ENCODE measurements at places on chromosomes 11 and 22.

GRCh38 chr11:10478066-10478465 is 23.0 kb downstream of the AMPD3 start:
- DNase-seq, result no peak

DNA sequence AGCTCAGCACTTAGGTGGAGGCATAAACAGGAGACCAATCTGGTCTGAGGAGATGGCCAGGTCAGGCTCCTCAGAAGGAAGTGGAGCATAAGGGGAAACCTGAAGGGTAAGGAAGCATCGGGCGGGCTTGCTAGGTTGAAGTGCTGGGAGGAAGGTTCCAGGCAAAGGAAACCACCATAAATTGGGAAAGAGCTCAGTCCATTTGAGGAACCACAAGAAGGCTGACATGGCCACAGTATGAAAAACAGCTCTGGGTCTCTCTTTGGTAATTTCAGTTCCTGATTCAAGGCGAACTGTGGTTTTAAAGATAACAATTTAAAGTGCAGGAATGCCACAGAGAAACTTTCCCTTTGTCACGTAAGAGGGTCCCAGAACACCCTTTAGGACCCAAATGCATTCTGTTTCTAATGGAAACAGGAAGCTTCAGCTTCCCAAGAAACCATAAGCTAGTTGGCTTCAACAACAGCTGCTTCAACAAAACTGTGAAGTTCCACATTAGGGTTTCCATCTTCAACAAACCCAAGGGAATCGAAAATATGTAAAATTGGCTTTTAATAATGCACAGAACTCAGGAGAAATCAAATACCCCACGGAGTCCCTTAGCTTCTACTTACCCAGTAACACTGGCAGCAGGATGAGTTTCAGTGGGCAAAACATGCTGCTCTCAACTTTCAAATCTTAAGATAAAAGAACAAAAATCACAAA is 10.4 kb downstream of the JAML start:
- DNase-seq, result no peak

- no peak for DNase-seq
Measured at GRCh38 chr11:82959987-82960778, 58.6 kb downstream of the DDIAS start.

DNA sequence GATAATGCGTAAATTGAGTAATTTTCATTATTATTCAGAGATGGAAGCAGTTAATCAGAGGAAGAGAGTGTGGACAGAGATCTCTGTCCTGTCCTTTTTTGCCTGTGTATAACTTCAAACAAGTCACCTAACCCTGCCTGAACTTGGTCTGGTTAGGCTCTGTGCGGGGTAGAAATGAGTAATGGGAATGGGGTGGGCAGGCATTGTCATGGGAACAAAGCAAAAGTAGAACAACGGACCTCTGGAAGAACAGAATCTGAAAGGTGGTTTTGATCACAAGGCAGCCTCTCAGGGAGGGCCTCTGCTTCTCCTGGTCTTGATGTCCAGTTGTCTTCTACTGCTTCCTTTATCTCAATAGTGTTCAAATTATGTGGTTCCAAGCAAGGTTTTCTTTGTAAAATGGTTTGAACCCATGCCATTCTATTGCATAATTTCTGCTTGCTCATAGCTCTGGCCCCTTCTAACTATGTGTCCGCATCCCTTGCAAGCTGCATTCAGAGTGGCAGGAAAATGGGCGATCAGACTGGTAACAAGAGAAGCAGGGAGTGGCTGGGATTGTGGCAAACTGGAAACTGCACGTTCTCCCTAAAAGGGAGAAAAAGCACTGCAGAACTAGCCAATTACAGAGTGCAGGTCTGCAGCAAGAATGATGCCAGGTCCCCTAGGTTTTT is 76.1 kb downstream of the PRR5L start:
- DNase-seq, result no peak

GRCh38 chr22:43992331-43992821 is 31.7 kb upstream of the PARVB start:
- no peak for DNase-seq

- DNase-seq, result peak; percentile 52
Measured at GRCh38 chr22:38569181-38569971, 607 bp downstream of the DMC1 start.

GRCh38 chr11:130212431-130212961 is 52.9 kb downstream of the ST14 start:
- DNase-seq, result no peak

Data from HEK293T (cell line).